Pancreas (tissue), 10 donors: ENCODE measurements at places on chromosomes 3 and 15. TPM values are rescaled to one million over a fixed set of nuclear protein-coding genes. Genes with fewer than 3 reads are reported as not detected.

Gene HIGD1A
- total RNA-seq = 30.5 TPM

Gene SAXO2
- 3.4 TPM for total RNA-seq

GRCh38 chr3:150451329-150452048 is 43.4 kb downstream of the TSC22D2 start:
- DNase-seq = no peak

DNA sequence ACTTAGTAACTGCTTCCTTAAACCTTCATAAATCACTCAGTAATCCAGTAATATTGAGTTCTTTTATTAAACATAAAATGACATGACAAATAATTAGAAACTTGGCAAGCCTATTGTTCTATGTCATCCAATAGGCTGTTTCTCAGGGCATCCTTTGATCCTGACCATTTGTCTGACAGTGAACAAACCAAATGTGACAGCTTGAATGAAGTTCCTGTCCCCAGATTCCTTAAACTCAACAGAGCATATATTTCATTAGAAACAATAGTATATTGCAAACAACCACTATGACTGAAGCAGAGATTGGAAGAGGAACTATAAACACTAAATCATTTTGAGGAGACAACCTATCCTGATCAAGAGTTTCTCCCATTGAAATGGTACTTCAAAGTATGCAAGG is 113.6 kb upstream of the MDFIC2 start:
- no peak for DNase-seq

GRCh38 chr15:52082197-52083036 is 30.2 kb downstream of the BCL2L10 start:
- no peak for DNase-seq

- DNase-seq = no peak
Measured at GRCh38 chr3:192090586-192090985, 629.6 kb downstream of the PYDC2 start.

GRCh38 chr3:107446706-107447105 is 69.5 kb downstream of the CCDC54 start:
- no peak for DNase-seq

- no peak for DNase-seq
Measured at GRCh38 chr3:31724651-31725050, 191.9 kb downstream of the STT3B start.

Gene ERC2
- total RNA-seq = 4.8 TPM

Gene STAB1
- total RNA-seq = 47.8 TPM
